ENCODE measurements at places on chromosomes 5 and 9.

DNA sequence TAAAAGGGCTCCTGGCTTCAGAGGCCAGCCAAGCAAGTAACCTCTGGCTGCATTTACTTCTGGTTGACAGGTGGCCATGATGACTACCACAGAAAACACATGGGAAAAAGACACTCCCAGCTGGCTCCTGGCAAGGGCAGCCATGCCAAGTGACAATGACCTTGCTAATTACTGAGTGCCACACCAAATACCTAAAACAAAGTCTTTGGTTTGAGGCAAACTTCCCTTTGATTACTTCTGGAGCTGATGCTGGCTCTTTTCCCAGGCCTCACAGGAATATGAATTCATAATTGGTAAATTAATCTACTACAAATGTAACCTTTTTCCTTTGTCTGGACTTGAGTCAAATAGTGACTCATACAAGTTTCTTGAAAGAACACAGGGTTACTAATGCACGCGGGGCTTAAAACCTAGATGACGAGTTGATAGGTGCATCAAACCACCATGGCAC lies 61.0 kb downstream of the LPAR1 start:
- DNase-seq = no peak

- no peak for DNase-seq
These were observed 126.1 kb downstream of the SNX18 start for GRCh38 chr5:54643685-54644106.

GRCh38 chr9:27626244-27627187 lies 53.2 kb upstream of the C9orf72 start:
- DNase-seq = no peak

DNA sequence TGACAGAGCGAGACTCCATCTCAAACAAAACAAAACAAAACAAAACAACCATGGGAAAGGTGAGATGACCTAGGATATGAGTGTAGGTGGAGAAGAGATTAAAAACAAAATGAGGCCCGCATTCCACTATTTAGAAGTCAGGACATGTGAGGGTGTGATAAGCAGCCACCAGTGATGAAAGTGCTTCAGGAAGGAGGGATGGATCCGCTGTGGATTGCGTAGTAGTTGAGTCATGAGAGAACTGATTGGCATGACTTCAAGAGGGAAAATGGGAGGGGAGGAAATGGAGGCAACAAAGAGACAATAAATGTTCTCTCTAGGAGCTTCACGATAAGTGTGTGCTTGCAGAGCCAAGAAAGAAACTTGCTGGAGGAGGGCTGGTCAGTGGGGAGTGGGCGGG lies 367.6 kb downstream of the ARL15 start:
- no peak for DNase-seq

DNA sequence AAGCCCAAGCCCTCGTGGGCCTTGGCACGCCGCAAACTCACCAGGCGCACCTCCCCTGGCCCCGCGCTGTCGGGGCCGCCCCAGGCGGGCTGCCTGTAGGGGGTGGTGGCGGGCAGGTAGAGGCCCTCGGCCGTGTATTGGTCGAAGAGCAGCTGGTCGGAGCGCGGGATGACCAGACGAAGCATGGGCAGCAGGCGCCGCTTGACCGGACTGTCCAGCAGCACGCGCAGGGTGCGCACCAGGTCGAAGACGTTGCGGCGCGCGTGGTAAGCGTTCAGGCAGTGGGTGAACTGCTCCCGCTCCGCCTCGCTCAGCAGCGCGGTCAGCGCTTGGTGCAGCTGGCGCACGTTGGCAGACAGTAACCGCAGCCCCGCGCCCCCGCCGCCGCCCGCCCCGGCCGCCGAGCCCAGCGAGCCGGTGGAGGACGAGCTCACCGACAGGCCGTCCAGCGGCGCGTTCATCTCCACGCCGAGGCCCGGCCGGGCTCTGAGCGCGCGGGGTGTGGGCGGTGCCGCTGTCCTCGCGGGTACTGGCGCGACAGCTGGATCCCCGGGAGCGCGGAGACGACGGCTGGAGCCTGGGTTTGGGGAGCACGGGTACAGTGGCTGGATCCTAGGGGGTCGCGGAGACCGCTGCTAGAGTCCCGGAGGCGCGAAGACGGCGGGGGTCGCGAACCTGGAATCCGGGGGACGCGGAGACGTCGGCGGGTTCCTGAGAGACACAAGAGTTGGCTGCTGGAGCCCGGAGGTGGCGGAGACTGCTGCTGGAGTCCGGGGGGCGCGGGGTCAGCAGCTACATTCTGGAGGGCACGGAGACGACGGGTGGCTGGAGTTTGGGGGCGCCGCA lies 709 bp downstream of the WHRN start:
- DNase-seq = peak; percentile 20

GRCh38 chr5:78591972-78592700 lies 56.4 kb downstream of the LHFPL2 start:
- DNase-seq = no peak

DNA sequence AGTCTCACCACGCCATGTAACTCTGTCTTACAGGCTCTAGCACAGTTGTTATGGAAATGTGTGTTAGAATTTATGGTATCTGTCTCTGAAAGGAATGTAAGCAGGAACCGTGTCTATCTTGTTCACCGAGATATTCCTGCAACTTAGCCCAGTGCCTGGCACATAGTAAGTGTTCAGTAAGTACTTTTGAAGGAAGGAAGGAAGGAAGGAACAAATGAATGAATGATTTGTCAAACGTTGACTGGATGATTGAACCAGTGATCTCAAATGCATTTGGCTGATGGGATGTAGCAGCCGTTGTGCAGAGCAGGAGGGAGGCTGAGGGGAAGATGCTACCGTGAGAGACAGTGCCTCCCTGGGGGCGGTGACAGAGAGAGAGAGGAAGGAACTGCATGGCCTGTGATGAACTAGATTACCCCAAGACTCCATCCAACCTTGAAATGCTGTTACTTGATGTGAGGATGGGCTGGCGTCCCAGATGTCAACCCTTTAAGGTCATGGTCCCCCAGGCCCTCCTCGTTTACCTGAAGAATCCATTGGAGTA lies 47.5 kb upstream of the PPARGC1B start:
- no peak for DNase-seq

DNA sequence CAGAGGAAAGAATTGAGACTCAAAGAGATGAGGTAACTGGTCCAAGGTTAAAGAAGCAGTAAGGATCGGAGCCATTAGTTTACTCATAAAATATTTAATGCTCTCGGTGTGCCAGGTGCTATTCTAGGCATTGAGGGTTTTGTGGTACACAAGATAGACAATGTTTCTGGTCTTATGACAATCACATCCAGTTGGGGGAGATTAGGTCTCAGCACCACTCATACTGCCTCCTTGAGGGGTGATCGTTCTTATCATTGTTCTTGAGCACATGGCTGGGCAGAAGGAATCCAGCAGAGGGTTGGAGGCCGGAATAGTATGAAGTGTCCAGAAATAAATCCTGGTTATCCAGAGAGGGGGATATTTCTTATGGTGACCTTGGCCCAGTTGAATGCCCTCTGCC lies 40.7 kb upstream of the LCP2 start:
- DNase-seq = no peak

- DNase-seq = no peak
These were observed 47.3 kb downstream of the TRIO start for GRCh38 chr5:14190194-14191164.

- no peak for DNase-seq
These were observed 401.9 kb downstream of the TLE4 start for GRCh38 chr9:79973627-79974026.

DNA sequence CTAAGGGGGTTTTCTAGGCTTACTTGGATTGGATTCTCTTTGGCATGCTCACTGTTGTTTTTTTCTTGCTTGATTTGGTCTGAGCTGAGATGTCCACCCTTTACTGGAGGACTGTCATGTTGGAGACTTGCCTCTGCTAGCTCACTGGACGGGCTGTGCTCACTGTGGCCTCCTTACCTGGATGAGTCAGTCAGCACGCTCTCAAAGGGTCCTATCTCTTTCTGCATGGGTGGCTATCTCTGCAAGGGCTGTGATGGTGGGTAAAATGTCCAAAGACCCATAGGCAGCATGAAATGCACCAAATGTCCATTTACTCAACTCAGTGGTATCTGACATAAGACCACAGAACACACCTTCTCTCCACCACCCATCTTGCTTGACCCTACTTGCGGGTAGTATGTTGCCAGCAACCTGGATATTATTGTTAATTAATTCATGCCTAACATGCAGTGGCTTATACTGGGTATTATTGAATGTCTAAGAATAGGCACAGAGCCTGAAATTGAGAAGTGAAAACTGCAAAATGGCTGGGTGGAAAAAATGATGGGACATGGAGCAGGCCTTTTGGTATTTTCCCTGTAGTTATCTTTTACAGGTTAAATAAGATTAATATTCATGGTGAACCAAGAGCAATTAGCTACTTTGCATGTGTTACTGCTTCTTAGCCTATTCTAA lies 68.9 kb upstream of the TLE1 start:
- DNase-seq = no peak

GRCh38 chr9:122001491-122002201 lies 91.5 kb downstream of the TTLL11 start:
- DNase-seq = no peak

DNA sequence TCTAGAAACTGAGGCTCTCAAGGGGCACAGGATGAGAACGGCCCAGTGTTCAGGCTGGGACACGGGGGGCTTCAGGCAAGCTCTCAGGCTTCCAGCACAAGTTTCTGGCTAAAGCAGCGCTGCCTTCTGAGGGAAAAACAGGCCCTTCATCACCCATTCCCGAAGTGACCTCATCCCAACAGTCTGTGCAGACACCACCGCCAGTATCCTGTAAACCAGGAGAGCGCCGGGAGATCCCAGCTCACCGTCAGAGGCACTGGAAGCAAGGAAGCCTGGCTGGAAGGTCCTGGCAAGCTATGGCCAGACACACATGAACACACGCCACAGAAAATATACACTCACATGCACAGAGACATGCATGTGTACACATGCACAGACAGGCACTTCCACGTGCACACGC lies 8.8 kb downstream of the SLC12A7 start:
- DNase-seq = no peak

Data from CD8-positive, alpha-beta memory T cell (primary cell).